EL (cell line): ENCODE measurements at places on chromosomes 7 and 10.

- no peak for DNase-seq
Measured at GRCh38 chr7:66308411-66308810, 103.3 kb downstream of the TPST1 start.

- no peak for DNase-seq
Measured at GRCh38 chr7:152328234-152328633, 107.6 kb downstream of the KMT2C start.

GRCh38 chr10:81814842-81815241 lies 60.2 kb upstream of the NRG3 start:
- no peak for DNase-seq

GRCh38 chr10:613271-614138 lies 76.0 kb downstream of the DIP2C start:
- DNase-seq: no peak

DNA sequence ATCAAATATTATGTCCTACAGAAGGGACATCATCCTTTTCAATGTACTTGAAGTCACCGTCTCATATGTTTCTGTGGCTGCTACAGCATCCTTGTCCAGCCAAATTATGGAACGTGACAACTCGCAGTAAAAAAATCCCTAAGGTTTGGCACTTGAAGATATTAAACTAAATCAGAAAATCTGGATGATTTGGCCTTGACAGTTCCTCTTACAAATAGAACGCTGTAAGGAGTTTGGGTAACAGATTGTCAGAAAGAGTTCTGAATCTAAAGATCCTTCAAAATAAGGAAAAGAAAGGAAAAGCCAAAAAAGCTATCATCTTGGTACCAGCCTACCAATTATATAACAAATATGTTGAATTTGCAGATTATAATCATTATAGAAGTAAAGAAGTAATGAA lies 21.0 kb downstream of the XRCC2 start:
- no peak for DNase-seq

DNA sequence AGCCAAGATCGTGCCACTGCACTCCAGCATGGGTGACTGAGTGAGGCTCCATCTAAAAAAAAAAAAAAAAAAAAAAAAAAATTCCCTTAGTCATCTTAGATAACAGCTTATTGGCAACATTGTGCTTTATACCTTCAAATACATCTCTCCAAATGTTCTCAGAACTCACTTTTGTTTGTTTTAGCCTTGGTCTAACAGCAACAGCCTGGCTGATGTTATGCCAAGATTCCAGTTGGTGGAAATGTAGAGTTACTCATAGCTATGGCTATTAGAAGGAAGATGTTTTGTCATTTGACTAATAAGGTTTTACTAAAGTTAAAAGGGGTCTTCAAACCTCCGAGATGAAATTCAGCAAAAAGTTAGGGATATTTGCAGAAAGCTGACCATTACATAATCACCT lies 481.4 kb downstream of the NEBL start:
- no peak for DNase-seq

DNA sequence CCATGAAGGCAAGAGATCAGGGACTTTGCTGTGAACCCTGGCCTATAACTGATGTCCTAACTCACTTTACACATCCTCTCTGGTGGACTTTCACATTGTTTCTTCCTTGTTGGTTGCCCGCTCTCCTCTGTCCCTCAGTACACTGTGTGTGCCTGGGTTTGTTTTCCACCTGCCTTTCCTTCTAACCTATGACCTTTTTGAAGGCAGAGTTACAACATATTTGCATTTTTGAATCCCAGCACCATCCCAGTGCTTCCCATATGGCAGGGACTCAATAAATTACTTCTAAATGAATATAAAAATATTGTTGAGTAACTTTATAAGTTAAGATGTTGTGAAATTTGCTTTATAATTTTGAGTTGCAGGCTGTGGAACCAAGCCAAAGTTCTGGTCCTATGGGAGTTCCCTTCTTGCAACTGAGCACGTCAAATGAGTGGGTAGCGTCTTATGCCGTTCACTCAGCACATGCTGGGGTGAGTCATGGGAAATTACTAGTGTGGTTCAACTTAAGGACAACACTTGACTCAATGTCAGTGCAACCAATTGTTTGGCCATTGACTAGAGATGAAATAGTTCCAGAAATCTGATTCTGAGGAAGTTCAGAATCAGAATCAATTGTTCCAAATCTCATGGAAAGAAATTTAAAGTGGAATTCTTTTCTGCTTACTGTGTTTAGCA lies 250.9 kb downstream of the TWIST1 start:
- peak; percentile 97 for DNase-seq

DNA sequence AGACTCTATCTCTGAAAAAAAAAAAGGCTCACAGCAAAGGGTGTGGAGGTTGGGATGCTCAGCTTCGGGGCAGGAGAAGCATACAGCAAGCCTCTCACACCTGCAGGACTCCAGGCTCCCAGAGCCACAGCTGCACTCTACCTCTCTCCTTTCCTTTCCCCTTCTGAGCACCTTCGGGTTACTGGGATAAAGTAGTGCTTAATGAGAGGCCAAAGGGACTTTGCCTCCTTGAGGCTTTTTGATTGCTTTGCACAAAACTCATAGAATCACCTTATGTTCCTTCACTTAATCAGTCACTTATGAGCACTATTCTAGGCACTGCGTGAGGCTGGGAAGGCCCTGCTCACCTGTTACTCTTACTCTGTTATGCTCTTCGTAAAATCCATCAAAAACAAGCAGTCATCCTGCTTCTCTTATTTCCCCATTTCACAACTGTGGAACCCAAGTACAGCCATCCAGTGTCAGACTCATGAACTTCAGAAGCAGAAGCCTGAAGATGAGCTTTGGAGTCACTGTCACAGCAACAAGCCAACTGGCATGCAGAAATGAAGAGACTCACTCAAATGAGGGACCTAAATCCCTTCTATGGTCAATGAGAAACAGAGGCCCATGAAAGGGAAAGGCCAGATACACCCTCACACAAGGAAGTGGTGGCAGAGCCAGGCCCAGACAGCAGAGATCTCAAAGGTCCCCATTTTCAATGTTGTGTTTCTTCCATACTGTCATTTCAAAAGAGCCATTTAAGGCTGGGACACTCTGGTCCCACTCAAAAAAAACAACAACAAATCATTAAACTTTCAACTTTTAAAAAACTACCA lies 205.4 kb downstream of the KCNMA1 start:
- DNase-seq: no peak

DNA sequence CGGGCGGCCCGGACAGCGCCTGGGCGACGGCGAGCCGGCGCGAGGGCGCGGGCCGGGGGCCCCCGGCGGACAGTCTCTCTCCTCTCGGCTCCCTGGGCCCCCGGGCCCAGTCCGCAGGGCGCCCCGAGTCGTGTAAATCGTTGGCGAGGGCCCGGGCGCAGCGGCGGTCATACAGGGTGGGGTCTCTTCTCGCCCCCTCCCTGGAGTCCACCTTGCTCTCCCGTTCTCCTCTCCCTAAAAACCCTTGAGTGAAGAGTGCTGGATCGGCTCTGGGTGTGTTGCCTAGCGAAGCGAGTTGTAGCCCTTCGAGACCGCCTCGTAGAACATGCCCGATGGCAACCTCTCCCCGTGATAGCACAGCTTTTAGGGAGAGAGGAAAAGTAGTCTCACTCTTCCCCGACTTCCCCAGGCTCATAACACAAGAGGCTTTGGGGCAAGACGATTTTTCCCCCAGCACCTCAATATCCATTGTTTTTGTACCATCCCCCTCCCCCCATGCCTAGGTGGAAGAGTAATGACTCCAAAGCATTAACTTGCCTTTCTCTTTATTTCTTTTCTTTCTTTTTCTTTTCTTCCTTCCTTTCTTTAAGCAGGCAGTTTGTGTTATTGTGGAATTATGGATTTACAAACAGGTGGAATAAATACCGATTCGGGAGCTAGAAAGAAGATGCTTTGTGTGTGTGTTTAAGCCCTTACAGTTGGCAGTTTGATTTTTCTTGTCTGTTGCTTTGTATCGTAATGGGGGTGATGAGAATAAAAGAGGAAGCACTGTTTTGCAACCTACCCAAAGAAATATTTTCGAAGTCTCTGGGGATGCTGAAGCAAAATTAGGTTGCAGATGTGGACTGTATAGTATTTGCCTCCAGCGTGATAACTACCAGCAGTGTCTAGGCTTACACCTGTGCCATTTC lies 822 bp downstream of the SHOC2 start:
- DNase-seq: peak; percentile 50

- no peak for DNase-seq
Measured at GRCh38 chr7:134289423-134289822, 27.3 kb downstream of the SLC35B4 start.

- DNase-seq: peak; percentile 5
Measured at GRCh38 chr10:14945108-14945507, 8.8 kb downstream of the DCLRE1C start.

DNA sequence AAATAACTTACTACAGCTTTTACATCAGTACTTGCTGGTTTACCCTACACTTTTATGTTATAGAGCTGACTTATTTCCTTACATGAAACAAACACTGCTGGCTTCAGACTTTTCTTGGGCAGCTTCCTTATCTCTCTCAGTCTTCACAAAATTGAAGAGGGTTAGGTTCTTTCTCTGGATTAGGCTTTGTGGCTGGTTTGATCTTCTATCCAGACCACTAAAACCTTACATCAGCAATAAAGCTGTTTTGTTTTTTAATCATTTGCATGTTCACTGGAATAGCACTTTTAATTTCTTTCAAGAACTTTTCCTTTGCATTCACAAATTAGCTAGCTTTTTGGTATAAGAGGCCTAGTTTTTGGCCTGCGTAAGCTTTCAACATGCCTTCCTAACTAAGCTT lies 218.7 kb downstream of the LRRTM3 start:
- DNase-seq: no peak

- DNase-seq: no peak
Measured at GRCh38 chr7:18336626-18337025, 158.9 kb upstream of the HDAC9 start.

DNA sequence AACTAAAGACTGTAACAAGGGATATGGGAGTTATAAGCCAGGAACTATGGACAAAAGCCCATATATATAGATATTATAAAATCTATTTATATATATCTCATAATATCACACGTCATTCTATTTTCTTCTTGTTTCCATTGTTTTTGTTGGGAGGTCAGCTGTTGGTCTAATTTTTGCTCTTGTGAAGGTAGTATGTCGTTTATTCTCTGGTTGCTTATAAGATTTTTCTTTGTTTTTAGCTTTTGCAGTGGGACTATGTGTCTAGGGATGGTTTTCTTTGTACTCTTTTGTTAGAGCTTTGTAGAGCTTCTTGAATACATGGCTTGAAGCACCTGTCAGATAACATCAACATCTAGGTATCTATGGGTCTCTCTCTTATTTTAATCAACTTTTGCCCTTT lies 14.0 kb downstream of the ARL4A start:
- no peak for DNase-seq

GRCh38 chr10:75967491-75967890 lies 536.1 kb downstream of the LRMDA start:
- DNase-seq: no peak

- DNase-seq: no peak
Measured at GRCh38 chr7:54339073-54339472, 203.1 kb upstream of the VSTM2A start.

DNA sequence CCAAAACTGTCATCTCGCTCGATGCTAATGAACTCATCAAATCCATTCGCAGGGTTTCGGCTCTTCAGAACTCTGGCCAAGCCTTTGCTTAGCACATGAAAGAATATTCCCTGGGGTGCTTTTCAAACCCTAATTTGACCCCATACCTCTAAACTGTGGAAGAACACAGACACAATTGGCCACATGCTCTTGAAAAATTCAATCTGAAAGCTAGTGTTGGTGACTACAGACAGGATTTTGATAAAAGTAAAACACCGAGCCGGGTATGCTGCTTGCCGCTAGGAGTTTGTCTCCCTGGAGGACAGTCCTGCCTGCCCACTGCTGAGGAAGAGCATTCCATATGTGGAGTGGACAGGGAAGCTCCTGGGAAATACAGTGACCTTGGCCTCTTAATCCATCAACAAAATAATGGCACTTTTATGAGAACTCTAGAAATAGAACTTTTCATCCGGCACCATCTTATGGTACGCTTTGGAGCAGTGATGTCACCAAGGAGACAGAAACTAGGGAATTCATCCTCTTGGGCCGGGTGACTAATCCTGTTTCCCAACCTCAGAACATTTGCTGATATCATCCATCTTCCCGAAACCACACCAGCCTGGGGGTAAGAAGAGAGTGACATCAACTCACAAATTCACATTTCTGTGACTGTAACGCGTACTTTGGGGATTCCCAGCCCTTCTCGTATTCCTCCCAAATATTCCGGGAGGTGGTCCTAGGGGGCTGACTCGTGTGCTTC lies 34.2 kb downstream of the MTURN start:
- peak; percentile 97 for DNase-seq

DNA sequence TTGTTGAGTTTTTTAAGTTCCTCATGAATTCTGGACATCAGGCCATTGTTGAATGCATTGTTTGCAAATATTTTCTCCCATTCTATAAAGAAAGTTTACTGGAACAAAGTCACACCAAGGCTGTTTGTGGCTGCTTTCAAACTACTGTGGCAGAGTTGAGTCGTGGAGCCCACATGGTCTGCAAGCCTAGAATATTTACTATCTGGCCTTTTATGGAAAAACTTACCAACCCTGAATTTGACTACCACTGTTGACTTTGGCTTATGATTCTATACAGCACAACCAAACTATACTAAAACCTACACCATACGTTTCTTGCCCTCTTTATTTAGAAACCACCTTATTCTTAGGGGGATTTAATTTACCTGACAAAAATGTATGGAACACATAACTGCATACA lies 239.1 kb downstream of the KCNMA1 start:
- no peak for DNase-seq

DNA sequence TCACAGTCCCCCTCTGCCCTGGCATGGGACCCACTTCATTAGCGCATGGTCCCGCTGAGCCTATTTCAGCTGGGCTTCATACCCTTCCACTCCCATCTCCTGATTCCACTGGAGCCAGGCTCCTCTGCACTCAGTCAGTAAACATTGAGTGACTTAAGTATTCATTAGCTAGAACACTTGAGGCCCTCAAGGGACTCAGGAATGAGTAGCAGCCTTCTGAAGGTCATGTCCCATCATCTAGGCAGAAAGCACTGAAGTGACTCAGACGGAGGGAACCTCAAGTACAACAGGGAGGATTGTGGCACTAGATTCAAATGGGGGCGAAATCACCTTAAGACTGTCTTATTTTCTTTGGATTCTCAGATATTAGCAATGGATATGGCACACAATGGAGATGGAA lies 186.6 kb upstream of the INHBA start:
- no peak for DNase-seq

GRCh38 chr10:60454336-60454735 lies 64.7 kb upstream of the ANK3 start:
- no peak for DNase-seq

GRCh38 chr7:105268056-105268455 lies 120.7 kb downstream of the SRPK2 start:
- peak; percentile 70 for DNase-seq

- no peak for DNase-seq
Measured at GRCh38 chr7:130918129-130919052, 184.4 kb upstream of the KLF14 start.

DNA sequence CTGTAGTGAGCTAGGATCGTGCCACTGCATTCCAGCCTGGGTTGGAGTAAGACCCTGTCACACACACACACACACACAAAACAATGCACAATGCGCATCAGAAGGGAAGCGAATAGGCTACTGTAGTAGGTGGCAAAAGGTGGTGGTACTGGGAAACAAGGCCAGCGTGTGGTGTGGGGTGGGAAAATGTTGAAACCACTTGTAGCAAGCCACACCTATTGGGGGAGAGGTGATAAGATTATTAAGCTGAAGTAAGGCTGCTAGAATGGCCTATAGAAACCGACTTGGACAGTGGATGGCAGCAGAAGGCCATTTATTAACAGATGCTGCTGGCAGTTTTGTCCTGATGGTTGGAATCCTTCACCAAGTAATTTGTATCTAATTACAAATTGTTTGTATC lies 7.2 kb upstream of the CHCHD1 start:
- peak; percentile 34 for DNase-seq
